Effector CD8-positive, alpha-beta T cell (primary cell): ENCODE measurements at places on chromosomes 7 and 10.

GRCh38 chr7:149860821-149861727 lies 12.7 kb upstream of the ATP6V0E2 start:
- no peak for DNase-seq

DNA sequence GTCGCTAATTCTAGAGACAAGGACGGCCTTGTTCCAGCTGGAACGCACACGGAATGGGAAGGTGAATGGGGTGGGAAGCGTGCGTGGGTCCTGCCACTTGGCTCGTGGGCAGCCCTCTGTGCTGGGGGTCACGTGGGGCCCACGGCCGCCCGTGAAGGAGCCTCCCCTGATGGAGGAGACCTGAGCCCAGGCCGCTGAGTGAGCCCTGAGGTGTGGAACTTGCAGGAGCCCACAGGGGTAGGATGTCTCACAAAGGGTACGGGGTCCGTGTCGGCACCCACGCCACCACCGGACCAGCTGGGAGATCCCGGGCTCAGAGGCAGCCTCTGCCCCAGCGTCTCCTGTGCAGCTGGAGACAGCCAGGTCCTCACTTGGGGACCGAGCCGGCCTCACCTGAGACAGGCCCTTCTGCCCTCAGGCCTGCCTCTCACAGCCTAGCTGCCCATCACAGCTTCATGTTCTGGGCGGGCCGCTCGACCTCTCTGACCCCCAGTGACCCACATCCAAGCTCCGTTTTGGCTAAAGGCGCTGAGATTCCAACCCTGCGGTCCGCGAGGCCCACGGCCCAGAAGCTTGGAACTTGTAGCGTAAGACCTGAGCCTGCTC lies 84.8 kb downstream of the FOXL3 start:
- no peak for DNase-seq

DNA sequence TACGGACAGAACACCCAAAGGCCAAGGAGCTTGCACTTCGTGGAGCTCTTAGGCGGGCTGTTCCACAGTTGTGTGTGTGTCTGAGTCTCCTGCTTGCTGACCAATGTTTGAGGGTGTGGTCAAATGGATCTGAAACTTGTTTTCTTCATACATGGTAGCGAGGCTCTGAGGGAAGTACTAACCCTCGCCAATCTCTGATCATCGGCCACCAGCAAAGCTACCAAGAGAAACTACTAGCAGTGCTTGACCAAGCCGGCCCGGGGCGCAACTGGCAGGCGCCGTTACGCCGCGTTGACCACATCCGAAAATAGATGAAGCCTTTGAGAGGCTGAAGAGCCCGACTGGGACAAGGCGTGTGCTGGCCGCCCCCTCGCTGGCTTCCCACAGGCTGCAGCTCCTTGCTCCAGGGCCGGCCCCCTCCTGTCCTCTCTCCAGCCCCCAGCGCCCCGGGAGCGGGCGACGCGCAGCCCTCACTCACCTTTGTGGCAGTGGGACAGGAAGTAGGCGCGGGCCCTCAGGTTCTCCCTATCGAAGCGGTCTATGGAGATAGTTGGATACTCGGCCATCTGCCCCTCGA lies 384 bp downstream of the DCLRE1C start:
- DNase-seq: no peak

GRCh38 chr10:28533186-28533564 lies 257 bp downstream of the WAC start:
- DNase-seq: no peak

DNA sequence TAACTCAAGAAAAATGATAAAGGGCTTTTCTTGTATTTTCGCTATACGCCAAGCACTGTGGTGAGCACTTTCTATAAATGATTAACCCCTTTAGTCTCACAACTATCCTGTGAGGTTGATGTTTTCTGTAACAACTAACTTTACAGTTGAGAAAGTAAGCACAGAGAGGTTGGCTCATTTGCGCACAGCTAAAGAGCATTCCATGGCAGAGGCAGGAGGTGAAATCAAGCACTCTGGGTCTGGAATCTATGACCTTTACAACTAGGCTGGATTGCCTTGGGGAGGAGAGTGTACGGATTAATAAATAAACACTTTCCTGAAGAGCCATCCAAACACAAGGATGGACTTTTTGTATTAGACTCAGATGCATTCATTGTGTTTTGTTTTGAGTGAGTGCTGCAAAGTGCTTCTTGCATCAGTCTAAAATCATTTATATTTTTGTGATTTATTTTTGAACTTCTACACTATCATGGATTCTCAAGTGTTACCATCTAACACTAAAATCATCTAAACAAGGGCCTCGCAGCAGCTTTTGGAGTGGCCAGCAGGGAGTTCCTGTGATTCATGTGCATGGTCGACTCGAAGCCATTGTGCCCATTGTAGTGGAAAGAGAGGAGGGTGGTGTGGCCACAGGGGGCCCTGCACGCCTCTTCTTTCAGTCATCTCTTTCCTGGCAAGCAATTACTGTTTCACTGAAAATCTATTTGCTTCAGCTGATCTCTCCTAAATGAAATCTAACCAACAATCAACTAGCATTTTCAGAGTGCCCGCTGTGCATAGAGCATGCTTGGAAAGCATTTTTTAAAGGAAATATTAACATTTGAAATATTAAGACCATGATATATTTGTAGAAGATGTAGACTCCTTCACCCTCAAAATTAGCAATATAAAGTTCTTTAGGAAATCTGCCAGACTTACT lies 633.4 kb upstream of the COBL start:
- DNase-seq: no peak

DNA sequence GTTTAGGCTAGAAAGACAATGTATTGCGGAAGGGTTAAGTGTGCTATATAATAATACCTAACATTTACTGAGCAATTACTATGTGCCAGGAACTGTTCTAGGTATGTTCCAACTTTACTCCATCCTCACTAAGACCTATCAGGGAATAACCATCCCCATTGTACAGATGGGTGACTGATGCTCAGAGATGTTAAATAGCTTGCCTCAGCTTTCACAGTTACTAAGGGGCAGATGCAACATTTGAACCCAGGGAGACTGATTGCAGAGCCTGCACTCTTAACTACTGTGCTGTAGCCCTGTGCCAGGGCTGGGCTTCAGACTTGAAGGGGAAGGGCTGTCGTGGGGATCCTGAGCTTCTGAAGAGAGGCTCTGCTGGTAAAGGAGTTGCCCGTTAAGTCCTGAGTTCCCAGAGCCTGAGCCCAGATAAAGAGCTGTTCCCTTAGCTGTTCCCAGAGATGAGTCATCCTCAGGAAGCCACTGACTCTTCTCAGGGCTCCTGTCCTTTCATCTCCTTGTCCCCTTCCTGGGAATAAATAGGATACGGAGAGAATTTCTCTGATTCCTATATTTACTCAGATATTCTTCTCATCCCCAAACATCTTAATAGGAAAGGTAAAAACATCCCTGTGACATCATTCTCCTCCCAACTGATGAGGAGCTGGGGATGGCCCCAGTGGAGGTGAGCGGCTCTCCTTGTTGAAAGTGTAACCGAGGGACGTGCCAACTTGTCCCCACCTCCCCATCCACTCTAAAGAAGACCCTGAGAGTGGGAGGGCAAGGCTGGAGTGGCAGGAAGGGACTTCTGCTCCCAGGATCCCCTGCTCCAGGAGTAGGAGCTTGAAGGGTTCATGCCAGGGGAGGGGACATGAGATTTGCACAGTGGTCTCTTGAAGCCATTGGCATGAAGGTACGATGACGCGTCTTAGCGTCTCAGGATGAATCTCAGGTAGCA lies 28.0 kb upstream of the HABP2 start:
- DNase-seq: no peak

GRCh38 chr7:115359955-115360354 lies 438.1 kb downstream of the MDFIC start:
- DNase-seq: no peak

GRCh38 chr7:31852462-31852861 lies 165.4 kb downstream of the PPP1R17 start:
- no peak for DNase-seq

DNA sequence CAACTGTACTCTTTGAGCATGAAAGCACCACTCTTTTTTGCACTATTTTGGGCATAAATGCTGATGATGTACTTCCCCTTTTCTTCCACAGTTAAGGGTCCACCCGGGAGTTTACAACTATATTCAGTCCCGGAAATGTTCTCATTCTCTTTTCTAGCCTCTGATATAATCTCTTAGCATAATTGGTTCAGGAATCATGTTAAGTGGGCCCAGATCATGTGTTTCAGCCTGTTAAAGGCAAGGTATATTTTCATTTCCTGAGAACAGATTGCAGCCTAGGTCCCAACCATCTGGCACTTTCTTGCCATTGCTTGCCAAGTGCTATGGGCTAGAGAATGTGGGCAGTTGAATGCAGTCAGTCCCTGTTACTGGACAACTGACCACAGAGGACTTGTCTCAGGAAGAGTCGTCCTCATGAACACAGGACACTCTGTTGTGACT lies 111.4 kb upstream of the GLCCI1 start:
- no peak for DNase-seq

GRCh38 chr7:138008588-138009349 lies 6.9 kb upstream of the CREB3L2 start:
- no peak for DNase-seq

DNA sequence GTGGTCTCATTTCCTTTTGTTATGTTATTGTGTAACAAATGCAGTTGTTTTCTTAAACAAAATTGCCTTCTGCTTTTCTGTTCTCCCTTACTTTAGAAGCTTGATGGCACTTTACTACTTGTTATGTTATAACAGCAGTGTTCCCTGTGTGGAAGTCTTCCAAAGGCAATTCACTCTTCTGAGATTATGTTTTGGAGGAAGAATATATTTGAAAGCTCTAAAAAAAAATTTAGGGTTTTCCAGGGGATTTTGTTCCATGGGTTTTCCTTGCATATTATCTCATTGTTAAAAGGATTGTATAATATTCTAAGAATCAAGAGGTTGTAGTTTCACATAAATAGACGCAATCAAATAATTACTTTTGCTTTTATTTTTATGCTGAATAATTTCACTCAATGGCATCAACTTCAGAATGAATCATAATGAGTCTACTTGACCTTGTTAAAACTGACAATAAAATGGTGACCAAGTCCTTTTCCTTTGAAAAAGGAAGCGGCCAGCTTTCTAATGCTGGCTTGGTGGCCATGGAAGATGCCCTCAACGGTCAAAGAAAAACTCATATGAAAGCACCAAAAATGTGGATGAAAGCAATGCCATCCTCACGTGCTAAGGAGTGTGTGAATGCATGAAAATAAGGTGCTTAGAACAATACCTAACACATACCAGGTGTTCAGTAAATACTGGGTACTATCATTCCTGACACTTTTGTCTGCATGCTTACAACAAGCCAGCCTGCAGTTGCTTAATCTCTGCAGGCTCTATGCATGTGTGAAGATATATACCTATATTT lies 92.4 kb upstream of the KLF6 start:
- DNase-seq: no peak
